ENCODE measurements at places on chromosomes 5 and 9. TPM values are rescaled to one million over a fixed set of nuclear protein-coding genes. Genes with fewer than 3 reads are reported as not detected.

GRCh38 chr5:141785135-141785534 is 93.1 kb downstream of the PCDH1 start:
- no peak for DNase-seq

GRCh38 chr5:119757276-119757675 is 127.9 kb downstream of the FAM170A start:
- DNase-seq = no peak

DNA sequence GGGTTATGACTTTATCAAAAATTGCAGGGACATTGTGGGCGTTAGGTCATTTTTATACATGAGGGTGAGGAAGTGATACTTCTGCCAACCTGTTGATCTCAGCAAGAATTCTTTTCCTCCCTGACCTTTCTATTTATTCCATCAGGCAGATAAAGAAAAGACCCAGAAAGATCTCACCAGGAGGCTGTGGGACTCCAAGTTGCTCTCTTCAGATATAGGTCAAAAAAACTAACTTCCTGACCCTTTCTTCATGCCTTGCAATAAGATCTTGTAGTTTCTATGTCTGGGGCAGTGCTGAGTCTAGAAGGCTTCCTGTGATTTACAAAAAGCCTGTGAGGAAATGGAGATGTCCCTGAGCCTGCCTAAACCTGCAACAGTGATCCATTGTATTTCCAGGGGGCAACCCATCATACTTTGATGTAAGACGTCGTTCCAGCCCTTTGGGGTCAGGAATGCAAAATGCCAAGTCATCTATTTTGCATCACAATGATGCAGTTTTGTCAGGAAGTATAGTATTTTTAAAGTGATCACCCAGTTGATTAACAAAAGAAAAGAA is 22.0 kb upstream of the PIK3R1 start:
- no peak for DNase-seq

- no peak for DNase-seq
Observed at GRCh38 chr9:8600914-8601680, 801.5 kb upstream of the DMAC1 start.

GRCh38 chr5:1987471-1987870 is 104.7 kb upstream of the IRX4 start:
- DNase-seq = no peak

- no peak for DNase-seq
Observed at GRCh38 chr5:160626322-160626721, 204.7 kb downstream of the PTTG1 start.

DNA sequence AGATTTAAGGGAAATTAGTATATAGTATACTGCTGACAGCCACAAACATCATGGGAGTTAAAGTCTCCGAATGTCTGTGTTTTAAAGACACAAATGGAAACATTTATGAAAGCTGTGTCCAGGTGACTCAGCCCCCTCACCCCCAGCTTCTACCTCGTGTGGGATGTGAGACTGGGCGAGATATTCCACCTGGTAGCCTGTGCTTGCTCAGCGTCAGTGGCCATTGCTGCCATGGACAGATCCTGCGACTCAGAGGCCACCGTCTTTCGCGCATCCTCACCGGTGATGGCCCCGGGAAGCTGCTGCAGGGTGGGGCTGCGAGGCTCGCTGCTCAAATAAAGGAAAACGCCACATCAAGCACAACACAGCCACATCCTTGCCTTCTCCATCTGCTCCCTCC is 31.2 kb upstream of the EXOC3 start:
- no peak for DNase-seq

LPAR1 gene
- 33.8 TPM for total RNA-seq

SH3GL2 gene
- 10.0 TPM for total RNA-seq

PPWD1 gene
- 29.0 TPM for total RNA-seq

TGFBI gene
- total RNA-seq = 744 TPM
